ENCODE measurements at places on chromosomes 2 and 18.
A peak's percentile ranks its signal among the peaks of the same experiment; 100 is the strongest.

- DNase-seq, result no peak
Observed at GRCh38 chr2:109168716-109169115, 39.7 kb downstream of the SH3RF3 start.

GRCh38 chr2:198036029-198036879 lies 231.9 kb downstream of the PLCL1 start:
- DNase-seq, result no peak

DNA sequence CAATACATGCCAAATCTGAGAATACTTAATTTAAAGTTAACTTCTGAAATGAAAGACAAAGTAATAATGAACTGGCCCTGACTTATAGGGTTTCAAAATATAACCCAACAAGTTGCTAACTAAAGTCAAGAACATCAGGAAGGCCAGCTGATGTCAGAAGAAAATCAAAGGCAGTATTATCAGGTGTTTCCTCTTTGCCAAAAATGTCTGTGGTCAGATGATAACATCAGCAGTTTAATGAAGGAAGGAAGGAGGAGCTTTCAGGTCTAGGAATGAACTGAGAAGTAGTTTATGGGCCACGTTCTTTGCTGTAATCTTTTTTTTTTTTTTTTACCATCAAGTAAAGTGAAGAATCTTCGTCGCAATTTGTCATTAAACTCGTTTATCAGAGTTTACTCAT lies 40.9 kb downstream of the CDH2 start:
- no peak for DNase-seq

DNA sequence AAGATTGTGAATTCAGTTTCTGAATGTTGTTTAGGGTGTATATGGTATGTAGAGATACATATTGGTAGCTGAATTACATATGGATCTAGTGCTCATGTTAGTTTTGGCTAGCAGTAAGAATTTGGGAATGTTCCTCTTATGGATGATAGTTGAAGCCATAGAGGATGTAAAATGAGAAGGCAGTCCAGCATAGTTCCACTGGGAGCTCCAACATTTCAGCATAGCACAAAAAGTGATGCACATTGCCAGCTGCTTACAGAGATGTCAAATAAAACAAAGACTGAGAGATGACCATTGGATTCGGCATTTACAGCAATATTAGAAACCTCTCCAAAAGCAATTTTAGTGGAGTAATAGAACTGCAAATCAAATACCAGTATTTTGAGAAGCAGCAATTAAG lies 77.4 kb downstream of the EML4 start:
- no peak for DNase-seq

GRCh38 chr2:30770816-30771576 lies 36.2 kb downstream of the CAPN13 start:
- no peak for DNase-seq

DNA sequence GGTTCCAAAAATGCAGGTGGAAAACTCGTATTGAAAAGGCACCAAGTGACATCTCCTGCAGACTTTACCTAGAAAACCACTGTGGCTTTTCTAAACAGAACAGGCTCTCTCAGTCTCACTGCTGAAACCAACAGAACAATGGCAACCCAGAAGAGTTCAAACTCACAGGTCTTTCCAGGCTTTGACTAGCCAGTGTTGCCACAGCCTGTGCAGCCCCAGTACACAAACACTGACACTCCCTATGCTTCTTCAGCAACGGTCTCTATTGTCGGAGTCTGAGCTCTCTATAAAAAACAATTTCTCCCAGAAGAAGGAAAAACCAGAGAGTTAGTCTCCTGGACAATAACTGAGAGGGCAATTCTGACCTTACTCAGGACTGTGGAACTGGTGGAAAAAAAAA lies 87.8 kb upstream of the RNU4ATAC start:
- no peak for DNase-seq

GRCh38 chr2:61978522-61978921 lies 73.0 kb downstream of the COMMD1 start:
- DNase-seq, result no peak

- DNase-seq, result no peak
Observed at GRCh38 chr2:150428641-150429040, 58.8 kb downstream of the RND3 start.

- DNase-seq, result peak; percentile 68
Observed at GRCh38 chr2:235577404-235578330, 83.8 kb downstream of the AGAP1 start.

DNA sequence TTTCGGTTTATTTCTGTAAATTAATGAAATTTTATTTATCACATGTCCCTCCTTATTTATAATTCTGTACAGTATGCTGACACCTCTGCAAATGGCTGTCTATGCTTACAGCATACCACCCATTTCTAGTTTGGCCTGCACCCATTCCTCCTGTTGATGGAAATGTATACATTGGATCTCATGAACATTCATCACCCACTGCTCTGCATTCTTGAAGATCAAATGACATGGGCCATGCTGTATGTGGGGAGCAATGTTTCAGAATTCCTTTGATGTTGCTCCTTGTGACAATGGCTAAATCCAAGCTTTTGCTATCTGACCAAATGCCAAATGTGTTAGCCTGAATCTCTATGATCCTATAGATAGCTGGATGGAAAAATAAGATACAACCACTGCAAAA lies 55.3 kb upstream of the ITGB6 start:
- no peak for DNase-seq

DNA sequence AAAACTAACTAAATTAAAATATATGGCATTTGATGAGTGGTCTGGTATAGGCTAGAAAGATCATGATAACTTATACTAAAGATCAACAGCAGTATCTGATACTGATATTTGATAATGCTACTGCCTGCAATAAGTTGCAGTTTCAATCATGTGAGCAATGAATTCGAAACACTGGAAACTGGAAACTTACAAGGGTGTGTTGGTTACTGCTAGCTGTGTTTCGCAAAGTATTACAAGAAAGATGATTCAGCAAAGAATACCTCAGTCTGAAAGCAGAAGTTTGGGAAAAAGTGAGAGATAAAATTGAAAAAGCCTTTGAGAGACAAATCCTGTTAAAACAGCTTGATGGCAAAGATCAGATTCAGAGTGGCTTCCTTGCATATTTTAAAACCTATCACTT lies 294.5 kb downstream of the CCDC178 start:
- DNase-seq, result no peak

GRCh38 chr2:203583701-203584100 lies 48.6 kb upstream of the RAPH1 start:
- no peak for DNase-seq

DNA sequence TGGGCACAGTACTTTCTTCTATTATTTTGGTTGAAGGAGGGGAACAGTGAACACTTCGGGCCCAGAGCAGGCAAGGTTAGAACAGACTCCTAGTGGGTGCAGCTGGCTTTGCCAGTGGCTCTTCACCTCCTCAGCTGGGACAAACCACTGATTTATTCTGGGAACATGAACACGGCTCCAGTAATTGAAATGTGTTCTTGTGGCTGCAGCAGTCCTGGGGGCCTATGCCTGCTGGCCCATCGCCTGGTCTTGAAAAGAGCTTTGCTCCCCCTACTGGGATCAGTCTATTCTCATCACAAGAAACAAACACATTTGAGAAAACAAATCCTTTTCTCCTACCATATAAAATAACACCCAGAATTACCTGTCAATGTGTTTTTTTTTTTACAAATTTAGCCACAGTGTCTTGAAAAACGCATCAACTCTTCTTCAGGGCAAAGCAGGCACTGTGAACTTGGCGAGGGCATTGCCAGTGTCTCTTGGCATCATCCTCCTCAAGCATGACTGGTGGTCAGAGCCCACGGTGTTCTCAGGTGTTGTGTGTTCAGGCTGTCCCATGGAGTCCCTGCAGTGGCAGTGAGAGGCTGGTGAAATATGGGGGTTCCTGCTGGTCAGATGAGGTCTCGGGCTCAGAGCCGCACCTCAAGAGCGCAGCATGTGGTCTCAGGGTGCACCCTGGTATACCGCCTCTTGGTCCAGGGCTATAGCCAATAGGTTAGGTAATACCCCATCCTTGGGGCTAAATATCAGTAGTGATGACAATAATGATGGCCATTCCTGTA lies 51.3 kb downstream of the RNF144A start:
- no peak for DNase-seq

GRCh38 chr18:37251679-37252078 lies 313.9 kb downstream of the CELF4 start:
- DNase-seq, result no peak

- DNase-seq, result no peak
Observed at GRCh38 chr2:55084641-55085040, 34.4 kb upstream of the RTN4 start.

- no peak for DNase-seq
Observed at GRCh38 chr18:73653827-73654226, 493.8 kb downstream of the FBXO15 start.

DNA sequence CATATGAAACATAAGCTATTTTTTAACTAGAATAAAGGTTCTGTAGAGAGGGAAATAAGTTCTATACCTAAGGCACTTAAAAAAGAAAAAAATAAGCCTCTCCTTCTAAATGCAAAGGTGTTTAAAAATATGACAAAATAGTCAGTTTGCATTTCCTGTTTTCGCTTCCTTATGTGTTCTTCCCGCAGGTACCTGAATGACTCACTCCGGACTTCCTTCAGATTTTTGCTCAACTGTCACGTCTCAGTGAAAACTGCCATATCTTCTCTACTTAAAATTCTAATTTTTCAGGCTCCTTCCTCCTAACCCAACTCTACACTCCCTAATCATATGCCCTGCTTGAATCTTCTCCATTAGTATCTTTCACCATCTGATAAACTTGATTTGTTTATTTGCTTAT lies 1333.1 kb downstream of the LRP1B start:
- DNase-seq, result no peak

DNA sequence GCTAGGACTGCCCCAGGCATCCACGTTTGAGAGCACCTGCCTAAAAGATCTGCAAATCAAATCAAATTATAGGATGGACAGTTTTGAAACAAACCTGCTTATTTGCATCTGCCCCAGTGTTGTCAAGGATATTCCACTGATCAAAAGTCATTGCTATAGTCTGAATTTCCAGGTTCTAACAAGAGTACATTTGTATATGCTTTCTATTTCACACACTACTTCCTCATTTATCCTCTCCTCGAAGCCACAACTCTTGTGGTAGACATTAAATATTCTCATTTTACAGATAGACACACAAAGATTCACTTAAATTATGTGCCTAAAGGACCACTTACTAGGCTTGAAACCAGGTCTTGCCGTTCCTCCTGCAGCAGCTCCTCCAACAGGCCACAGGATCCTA lies 11.9 kb upstream of the TET3 start:
- no peak for DNase-seq

DNA sequence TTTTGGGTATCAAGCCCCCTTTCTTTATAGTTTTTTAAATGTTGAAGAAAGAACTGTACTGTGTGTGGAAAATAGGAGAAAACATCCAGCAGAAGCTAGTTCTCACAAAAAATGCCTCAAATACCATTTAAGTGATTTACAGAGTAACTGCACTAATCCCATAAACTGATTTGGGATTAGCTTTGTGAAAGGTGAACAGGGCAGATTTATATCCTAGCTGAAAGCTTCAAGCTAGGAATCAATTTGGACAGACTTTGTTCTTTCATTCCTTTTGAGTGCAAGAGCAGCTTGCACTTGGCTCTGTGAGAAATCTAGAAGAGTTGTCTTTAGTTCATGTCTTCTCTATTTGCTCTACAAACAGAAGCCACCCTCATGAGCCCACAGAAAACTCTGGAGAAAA lies 183.9 kb upstream of the VRK2 start:
- no peak for DNase-seq

- DNase-seq, result no peak
Observed at GRCh38 chr2:45585267-45585861, 25.7 kb downstream of the SRBD1 start.

DNA sequence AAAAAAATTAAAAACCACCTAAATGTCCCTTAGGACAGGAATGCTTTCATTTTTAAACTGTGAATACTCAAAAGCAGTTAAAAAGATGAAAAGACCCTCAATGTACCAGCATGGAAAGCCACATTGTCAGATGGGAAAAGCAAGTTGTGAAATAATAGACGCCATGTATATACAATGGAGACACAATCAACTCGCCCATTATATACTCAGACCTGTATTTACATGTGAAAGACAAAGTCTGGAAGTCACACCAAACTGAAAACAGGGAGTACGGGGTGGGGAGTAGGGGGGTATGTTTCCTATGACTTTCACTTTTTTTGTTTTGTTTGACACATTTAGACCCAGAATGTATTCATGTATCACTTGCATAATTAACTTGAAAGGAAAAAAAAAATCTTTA lies 75.6 kb downstream of the CELF4 start:
- DNase-seq, result no peak

DNA sequence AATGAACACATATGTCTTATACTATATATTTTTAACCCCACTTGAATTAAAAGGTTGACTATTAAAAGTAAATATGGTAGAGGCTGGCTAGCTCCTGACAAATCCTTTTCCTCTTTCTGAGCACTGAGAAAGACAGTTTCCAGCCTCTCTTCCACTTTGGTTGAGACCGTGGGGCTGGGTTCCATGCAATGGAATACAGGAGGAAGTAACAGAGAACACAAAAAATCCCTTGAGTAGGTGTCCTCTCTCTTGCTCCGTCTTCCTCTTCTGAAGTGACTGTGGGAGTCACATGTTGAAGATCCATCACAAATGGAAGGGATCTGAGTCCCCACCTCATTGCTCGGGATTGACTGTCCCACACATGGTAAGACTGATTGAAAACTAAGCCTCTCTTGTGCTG lies 36.6 kb upstream of the SIGLEC15 start:
- no peak for DNase-seq

DNA sequence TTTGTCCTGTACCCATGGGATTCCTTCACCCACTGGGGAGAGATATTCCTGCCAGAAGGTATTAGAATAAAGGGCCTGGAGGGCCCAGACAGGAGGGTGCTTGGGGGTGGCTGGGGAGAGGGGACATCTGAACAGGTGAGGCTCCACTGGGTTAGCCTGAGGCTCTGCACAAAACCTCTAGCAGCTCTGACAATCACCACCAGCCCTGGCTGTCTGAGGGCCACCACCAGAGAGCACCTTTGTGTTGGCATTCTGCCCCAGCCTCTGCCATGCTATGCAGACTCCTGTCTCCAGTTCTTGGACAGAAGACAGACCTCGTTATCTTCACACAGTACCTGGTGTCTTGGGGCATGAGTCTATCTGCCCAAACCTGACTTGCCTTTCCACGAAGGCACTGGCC lies 25.3 kb downstream of the SLC16A14 start:
- no peak for DNase-seq

DNA sequence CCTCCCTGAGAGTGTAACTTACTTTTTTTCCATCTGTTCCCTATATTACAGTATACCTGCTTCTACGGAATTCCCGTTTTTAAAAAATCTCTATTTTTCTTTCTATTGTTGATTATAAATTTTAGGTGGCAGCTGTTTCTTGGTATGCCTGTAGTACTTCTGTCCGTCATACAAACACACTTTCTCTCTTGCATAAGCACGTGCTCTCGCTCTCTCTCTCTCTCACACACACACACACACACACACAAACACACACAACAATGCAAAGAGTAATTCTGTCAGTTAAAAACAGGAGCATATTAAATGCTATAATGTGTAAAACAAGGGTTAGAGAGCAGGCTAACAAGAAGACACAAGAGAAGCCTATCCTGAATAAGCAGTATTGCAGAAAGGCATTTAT lies 140.5 kb downstream of the THADA start:
- DNase-seq, result no peak
